ENCODE measurements at places on chromosomes 12 and 14.

DNA sequence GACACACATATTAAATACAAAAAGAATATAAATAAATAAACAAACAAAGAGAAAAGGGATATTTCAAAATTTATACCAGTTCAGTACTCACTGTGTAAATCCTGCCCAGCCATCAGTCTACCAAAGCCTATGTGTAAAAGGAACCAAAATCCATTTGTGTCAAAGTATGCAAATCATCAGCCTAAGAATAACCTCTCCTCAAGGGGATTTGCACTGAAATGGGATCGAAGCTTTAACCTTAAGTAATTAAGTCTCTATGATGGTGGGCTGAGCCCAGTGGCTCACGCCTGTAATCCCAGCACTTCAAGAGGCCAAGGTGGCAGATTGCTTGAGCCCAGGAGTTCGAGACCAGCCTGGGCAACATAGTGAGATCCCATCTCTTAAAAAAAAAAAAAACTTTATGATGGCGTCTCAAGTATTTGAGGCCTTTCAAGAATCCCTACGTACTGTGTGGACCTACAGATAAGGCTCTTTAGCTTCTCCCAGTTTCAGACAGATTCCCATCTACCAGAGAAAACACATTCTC is 57.8 kb upstream of the METAP2 start:
- DNase-seq, result no peak

- no peak for DNase-seq
These were observed 72.5 kb upstream of the ATP2B1 start for GRCh38 chr12:89781156-89781555.

GRCh38 chr12:89731089-89731488 is 22.5 kb upstream of the ATP2B1 start:
- no peak for DNase-seq

DNA sequence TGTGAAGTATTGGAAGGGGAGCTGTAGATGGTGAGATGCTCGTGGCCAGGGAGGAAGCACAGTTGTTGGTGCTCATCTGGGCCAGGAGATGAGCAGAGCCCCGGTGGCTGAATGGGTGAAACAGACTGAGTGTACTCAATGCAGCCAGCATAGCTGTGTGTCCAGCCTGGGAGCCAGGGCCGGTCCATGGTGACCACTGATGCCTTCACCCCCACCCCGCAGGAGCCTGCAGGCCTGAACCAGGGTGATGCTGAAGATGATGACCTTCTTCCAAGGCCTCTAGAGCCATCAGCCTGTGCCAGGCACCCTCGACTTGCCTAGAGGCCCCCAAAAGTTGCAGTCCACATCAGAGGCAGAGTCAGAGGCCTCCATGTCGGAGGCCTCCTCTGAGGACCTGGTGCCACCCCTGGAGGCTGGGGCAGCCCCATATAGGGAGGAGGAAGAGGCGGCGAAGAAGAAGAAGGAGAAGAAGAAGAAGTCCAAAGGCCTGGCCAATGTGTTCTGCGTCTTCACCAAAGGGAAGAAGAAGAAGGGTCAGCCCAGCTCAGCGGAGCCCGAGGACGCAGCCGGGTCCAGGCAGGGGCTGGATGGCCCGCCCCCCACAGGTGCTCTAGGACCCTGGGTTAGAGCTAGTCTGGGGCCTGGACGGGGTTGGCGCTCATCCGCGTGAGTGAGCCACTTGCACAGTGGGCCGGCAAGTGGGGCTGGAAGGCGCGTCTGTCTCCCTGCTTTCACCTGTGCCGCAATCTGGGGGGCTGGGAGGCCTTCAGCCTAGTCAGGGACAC is 3.0 kb downstream of the TNFAIP2 start:
- DNase-seq, result no peak

DNA sequence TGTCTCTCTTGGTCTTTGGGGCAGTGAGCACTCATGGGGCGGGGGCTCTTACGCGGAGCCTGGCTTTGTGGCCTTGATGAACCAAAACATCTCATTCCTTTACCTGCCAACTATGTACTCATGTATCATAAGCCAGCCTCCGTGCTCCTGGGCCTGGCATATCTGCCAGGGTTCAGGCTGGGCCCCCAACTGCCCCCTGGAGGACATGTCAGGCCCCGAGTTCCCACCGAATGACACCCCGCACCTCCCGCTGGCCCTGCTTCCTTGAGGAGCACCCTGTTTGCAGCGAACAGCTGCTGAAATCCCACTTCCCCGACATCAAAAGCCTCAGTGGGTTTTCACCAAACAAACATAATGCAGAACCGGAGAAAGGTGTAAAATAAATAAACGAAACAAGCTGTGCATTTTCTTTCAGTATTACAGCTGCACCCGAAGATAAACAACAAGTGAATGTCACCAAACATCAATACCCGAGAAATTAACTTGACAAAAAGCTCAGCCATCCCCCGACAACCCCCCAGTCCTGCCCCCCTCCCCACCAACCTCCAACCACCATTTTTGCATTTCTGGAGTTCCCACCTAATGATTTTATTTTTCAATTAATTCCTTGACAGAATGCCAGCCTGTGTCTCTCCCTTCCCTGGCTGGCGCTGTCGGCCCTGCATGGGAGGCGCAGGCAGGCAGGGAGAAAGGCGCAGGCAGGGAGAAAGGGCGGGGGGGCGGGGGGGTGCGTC is 139.2 kb downstream of the RBM19 start:
- DNase-seq, result no peak

- DNase-seq, result no peak
These were observed 6.0 kb downstream of the GPR132 start for GRCh38 chr14:105059035-105059924.

DNA sequence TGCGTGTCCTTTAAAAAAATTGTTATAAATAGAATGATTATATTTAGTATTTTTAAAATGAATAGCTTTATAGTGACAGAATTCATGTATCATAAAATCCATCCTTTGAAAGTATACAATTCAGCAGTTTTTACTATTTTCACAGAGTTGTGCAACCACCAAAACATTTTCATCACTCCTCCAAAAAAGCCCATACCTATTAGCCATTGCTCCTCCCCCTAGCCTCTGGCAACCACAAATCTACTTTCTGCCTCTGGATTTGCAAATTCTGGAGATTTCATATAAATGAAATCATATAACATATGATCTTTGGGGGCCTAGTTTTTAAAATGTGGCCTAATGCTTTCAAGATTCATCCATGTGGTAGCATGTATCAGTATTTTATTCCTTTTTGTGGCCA is 117.9 kb upstream of the MED13L start:
- no peak for DNase-seq

GRCh38 chr12:124097701-124098100 is 124.7 kb downstream of the ZNF664 start:
- no peak for DNase-seq

- no peak for DNase-seq
These were observed 20.6 kb upstream of the RIN3 start for GRCh38 chr14:92493024-92493423.

DNA sequence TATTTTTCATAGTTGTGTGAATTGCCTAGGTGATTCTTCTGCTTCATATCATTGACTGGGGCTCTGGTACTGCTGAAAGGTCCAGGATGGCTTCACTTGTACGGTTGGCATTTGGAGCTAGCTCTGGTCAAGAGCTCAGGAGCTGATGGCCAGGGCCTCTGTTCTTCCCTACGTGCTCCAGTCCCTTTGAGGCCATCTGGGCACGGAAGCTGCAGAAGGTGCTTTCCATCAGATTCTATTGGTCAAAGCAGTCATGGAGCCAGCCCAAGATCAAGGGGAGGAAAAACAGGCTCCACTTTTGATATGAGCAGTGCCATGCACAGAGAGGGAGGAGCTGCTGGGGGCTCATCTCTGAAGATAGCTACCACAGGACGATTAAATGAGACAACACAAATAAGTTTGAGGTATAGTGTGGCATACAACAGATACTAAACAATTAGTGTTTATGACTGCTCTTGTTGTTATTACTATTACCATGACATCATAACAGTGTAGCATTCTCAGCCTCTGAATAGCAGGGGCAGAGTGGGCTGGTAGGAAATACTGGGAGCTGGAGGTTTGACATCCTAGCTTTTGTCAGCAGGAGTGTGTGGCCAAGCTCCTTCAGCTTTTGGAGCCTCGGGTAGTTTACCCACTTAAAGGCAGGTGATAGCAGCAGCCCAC is 10.4 kb downstream of the KRT83 start:
- no peak for DNase-seq

DNA sequence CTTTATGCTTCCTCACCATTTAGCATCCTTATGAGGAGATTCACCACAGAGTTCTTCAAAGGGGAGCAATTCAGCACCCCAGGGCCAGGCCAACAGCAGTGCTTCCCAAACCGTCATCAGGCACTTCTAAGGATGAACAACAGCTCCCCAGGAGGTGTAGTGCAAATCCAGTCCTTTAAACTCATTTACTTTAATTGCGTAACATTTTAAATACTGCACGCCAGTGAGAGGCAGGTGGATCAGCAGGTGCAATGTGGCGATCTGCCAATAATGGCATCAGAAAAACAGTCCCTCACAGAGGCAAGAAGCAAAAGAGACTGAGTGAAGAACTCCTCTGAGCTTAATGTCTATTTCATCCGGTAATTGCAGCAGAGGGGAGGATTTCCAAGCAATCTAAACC is 770.9 kb upstream of the FOXG1 start:
- no peak for DNase-seq

DNA sequence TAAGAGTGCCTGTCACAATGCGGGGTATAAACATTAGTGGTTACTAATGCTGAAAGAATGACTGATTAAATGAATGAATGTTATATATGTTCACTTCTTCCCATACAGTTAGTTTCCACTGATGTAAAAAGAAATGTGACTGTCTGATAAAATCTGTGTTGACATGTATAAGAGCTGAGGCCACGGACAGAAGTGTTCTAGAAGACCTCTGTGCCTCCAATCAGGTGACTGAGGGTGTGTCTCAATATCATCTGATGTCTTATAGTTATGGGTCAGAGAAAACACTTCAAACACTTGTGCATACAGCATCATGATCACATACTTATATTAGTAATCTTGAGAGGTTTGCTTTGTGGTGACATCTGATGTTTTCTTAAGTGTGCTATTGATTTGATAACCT is 183.4 kb downstream of the TTC7B start:
- DNase-seq, result no peak

GRCh38 chr12:6069437-6070093 is 54.9 kb downstream of the VWF start:
- no peak for DNase-seq

- no peak for DNase-seq
These were observed 174.3 kb downstream of the MGAT4C start for GRCh38 chr12:86081843-86082242.

GRCh38 chr14:100346306-100347091 is 23.4 kb downstream of the SLC25A47 start:
- no peak for DNase-seq

DNA sequence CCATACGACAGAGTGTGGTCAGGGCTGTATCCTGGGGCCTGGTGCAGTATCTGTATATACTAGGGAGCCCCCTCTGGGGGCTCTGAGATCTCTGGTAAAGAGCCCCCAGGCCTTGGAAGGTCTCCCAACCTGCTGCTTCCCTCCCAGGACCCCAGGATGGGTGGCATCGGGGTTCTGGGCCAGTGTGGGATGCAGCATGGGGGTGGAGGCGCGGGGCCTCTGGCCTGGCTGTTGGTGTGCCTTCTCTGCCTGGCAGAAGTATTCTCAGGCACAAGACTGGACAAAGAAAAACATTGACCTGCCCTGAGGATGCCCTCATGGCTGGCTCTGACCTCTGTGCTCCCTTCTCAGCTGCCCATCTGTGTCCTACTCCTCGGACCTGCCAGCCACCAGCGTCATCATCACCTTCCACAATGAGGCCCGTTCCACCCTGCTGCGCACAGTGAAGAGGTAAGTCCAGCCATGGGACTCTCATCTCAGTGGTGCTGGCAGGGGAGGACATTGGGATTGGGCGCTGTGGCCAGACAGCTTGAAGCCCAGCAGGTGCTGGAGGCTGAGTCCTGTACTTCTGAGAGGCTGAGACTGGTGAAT is 64.5 kb downstream of the GALNT16 start:
- no peak for DNase-seq

- no peak for DNase-seq
These were observed 46.0 kb downstream of the TBK1 start for GRCh38 chr12:64497903-64498302.

GRCh38 chr14:91253795-91254323 is 9.4 kb upstream of the GPR68 start:
- DNase-seq, result no peak

- no peak for DNase-seq
These were observed 67.1 kb downstream of the DERA start for GRCh38 chr12:15977999-15978951.

DNA sequence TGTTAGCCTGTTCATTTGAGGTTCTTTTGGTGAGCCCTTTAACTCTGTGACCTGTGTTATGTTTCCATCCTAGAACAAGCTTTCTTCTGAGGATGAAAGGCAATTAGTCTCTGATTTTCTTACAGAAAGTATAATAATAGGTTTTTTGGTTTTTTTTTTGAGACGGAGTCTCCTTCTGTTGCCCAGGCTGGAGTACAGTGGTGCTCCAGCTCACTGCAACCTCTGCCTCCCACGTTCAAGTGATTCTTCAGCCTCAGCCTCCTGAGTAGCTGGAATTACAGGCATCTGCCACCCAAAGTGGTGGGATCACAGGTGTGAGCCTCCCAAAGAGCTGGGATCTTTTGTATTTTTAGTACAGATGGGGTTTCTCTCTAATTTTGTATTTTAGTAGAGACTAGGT is 52.7 kb upstream of the SYNE2 start:
- DNase-seq, result no peak

DNA sequence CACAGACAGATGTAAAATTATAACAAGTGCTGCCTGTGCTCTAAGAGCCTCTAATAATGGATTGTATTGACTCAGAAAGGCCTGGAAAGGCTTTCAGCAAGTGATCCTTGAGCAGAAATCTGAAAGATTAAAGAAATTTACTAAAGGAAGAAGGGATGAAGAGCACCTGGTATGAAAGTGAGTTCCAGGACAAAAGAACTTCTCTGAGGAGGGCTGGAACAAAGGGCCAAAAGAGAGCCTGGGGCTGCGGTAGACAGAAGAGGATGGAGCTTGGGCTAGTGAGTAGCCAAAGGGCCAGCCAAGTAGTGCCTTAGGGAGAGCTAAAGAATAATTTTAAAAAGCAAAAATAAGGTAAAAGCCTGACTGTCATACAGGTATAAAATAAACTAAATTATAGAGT is 44.0 kb downstream of the BCAT1 start:
- no peak for DNase-seq

GRCh38 chr12:18955594-18955993 is 173.9 kb upstream of the PLEKHA5 start:
- no peak for DNase-seq

- DNase-seq, result no peak
These were observed 208.3 kb downstream of the EXOC5 start for GRCh38 chr14:57060276-57060955.

- no peak for DNase-seq
These were observed 56.3 kb downstream of the SLC16A7 start for GRCh38 chr12:59652130-59652529.

DNA sequence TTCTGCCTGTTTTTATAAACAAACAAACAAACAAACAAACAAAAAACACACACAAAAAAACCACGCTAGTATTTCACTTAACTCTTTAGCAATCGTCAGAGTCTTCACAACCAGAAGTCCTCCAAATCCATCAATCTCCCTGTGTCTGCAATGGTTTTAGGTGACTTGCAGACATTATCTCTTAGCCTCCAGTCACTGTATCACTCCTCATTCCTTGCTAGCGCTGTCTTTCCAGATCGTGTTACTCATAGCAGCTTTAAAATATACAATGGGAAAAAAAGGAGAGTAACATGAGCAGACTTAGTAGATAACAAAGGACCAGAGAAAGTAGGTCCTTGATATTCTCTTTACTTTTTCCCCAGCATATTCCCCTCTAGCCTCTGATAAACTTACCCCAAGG is 15.5 kb upstream of the ETNK1 start:
- DNase-seq, result no peak

All from stimulated activated CD4-positive, alpha-beta T cell treated with anti-CD3 and anti-CD28 coated beads, Interleukin-15, amount 100 ng/mL, for 1 hour (primary cell).